HT-29 (cell line): ENCODE measurements at places on chromosomes 2 and 18. TPM values are rescaled to one million over a fixed set of nuclear protein-coding genes. Genes with fewer than 3 reads are reported as not detected.

SPP2 gene
- total RNA-seq = not detected in 2 replicates

CHST9 gene
- not detected in 2 replicates for total RNA-seq

SCN9A gene
- total RNA-seq = 0.38 and 0.52 TPM in 2 replicates

GRCh38 chr2:237025090-237025865 lies 60.4 kb upstream of the COPS8 start:
- peak; percentile 74 for DNase-seq

DNA sequence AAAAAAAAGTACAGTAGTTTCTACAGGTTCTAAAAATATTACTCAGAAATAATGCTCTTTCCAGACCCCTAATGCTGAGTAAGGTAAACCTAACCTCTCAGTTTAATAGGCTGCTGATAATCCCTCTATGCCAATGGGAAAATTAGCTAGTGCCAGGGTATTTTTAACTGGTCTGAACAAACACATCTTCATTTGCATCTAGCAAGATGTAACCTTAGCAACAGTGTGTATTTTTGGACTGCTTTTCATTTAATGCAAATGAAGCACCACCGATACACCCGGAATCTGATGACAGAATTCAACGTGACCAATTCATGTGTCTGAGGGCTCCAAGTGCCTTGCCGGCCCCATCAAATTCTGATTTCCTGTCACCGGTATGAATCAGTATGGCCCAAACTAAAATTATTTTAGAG lies 47.4 kb upstream of the CYRIA start:
- DNase-seq = no peak

GRCh38 chr2:196337208-196337953 lies 166.0 kb upstream of the STK17B start:
- DNase-seq = peak; percentile 41

AMER3 gene
- total RNA-seq = not detected in 2 replicates

DNA sequence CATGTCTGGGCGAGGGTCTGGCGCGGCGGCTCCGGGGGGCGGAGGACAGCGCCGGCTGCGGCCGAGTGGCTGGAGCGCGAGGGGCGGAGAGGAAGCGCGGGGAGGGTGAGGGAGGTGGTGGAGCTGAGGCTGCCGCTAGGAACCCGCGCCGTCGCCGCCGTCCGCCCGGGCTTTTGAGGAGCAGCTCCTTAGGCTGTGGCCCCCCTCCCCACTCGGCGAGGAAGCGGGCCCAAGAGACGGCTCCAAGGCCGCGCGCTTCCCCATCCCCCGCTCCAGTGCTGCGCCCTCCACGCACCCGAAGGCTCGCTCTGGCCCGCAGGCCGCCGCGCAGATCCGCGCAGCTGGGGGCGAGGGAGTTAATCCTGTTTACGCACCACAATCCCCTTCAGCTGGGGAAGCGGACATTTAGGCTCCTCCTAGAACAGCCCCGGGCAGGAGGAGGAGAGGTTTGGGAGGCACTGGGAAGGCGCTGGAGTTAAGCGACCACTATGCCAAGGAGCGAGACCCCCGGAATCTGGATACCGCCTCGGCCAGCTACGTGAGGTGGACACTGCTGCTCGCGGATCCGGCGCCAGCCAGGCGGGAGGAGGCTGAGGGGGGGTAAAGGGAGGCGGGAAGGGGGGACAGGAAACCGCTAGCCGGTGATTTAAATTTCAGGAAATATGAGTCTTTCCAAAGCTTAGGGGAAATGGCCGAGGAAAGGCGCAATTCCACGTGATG lies at the start of gene CNRIP1:
Gene CNRIP1 (minus strand): TSS at position 552 of the 720 bp plus-strand sequence. CDS start 549 bp downstream, at position 3.
- no peak for DNase-seq

DNA sequence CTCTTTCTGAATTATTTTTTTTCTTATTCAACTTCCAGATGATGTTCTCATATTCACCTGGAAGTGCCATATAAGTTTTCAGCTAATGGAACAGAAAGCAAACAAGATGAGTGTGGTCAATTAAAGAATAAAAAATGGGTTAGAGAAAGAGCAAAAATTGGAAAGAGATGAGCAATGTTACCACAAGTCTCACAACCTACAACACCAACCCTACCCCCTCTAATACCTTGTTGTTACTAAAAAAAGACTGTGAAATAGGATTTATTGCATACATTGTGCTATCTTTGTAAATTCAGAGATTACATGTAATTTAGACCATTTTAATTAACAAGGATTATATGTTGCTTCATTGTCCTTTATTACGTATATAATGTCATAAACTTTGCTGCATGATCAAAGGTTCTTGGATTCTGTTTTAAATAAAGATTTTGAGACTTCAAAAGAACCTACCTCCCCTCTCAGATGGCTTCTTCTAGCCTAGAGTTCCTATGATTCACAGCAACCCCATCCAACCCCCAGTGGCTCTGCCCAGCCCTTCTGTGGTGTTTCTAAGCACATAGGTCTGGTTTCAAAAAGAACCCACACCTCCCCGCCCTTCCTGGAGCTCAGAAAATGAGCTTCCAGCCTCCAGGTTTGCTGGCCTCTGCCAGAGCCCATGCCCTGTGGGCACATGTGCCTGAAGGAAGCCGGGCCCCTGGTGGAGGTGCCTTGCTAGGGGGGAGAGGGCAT lies 24.7 kb downstream of the LGALSL start:
- no peak for DNase-seq

GRCh38 chr2:239098288-239098970 lies 250.5 kb downstream of the TWIST2 start:
- DNase-seq = no peak

ALLC gene
- not detected in 2 replicates for total RNA-seq

- DNase-seq = peak; percentile 55
These were observed 80.6 kb downstream of the RIT2 start for GRCh38 chr18:43034683-43035500.
